Activated T-cell treated with anti-CD3 and anti-CD28 coated beads, Interleukin-2, amount 50 U/mL, for 48 hours (primary cell): ENCODE measurements at places on chromosomes 1 and 21.

DNA sequence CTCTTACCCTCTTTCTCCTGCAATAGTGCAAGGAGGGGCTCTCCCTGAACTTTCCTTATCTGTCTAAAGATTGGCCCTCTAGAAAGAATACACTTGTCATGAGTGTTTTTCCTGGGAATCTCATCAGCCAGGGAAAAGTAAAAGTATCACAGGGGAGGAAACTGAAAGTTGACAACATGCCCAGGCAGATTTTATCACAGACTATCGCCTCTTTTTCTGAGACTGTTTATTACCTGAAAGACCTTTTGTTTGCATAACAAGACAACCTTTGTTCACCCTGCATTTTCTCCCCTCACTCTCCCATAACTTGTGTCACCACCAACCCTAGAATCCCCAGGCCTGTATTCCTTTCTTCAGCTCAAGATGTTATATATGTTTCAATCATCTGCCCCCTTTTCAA is 794.7 kb upstream of the ADAMTS5 start:
- no peak for DNase-seq

DNA sequence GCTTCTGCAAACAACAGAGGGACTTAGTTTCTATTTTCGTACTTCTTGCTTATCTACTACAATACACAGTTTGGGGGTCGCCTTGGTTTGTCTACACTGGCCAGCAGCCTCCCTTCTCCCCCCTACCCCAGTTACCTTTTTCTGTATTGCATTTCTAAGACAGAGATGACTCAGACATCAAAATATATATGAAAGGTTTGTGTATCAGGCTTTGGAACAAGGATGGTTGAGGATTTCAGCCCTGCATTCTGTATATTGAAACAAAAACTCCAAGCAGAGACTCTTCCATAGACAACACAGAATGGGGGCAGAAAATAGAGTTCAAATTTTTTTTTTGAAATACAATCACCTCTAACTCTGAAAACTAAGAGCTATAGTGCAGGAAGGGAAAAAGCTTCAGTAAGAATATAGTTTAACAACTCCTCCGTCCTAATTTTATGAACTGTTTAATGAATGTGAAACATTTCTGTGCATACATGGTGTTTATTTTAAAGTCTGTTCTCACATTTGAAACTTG is 1.9 kb downstream of the SAMD13 start:
- DNase-seq: no peak

DNA sequence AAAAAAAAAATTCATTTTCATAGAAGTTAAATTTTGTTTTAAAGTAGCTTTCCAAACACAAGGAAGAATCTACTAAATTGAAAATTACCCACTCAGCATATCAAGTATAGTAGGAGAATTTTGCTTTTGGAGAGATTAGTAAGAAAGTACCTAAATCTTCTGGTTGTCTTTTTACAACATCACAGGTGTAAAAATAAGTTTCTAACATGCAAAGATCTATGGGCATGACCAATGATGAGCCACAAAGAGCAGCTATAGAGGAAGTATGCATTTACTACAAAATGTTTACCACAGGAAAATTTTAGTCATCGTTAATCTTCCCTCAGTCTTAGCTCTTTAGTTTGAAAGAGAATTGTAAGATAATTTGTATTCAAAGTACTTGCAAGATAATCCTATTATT is 28.1 kb downstream of the ANGPTL3 start:
- DNase-seq: no peak

- no peak for DNase-seq
These were observed 5.2 kb downstream of the ECE1 start for GRCh38 chr1:21285055-21285372.

DNA sequence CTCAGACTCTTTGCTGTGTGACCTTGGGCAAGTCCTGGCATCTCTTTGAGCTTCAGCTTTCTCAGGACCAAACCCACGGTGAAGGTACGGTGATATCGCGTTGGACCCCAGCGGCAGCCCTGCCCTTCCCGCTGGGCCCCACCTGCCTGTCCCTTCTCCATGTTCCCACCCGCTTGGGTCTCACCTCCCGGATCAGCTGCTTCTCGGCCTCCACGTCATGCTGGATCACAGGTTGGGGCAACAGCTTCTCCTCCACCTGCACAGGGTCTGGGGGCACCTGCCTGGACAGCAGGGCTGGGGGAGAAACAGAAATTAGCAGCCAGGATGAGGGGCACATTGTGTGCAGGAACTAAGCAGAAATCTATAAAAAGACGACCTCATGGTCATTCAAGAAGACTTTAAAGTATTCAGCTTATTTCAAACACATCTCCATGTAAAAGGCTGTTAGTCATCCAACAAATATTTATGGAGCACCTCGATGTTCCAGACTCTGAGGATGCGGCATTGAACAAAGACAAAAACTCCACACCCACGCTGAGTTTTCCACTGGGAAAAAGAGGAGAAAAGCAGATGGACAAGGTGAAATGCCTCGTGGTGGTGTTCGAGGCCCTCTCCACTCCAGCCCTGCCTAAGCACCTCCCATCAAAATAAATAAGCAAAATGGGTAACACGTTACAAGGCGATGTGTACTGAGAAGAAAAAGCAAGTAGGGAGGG is 19.5 kb downstream of the KIF17 start:
- no peak for DNase-seq

DNA sequence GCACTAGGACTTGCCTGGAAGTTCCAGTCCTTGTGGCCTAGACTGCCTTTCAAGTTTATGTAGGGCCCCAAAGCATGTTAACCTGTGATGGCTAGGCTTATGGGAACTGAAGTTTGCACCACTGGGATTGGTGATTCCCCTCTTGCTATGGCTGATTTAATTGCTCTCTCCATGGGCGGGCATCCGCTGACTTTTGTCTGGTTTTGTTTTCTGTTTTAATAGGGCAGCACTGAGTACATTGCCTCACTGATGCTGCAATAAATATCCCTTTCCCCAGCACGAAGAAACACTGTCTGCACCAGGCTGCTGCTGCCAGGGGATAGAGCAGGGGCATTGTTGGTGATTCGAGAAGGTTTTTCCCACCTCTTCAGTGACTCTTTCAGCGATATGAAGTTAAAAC is 73.3 kb upstream of the PDE4B start:
- DNase-seq: no peak

GRCh38 chr1:53361541-53361961 is 33.7 kb upstream of the LRP8 start:
- peak; percentile 3 for DNase-seq

- DNase-seq: no peak
These were observed 3.2 kb downstream of the DENND1B start for GRCh38 chr1:197771904-197772556.

DNA sequence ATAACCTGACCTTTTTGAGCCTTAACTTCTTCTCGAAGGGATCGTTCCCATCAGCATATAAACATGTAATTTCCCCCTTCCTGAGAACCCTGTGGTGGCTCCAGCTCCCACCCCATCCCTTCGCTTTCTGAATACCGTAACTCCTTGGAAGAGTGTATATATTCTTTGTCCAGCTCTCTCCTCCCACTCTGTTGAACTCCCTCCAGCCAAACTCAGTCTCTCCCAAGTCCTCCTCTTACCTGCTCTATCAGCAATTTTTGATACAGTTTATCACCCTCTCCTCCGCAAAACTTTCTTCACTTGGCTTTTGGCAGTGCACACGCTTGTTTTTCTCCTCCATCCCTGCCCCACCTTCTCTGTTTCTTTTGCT is 109.9 kb upstream of the SLC25A33 start:
- DNase-seq: no peak

GRCh38 chr1:228809621-228810394 is 74.5 kb downstream of the RHOU start:
- no peak for DNase-seq

- DNase-seq: no peak
These were observed 44.2 kb downstream of the LUZP1 start for GRCh38 chr1:23124259-23125026.

DNA sequence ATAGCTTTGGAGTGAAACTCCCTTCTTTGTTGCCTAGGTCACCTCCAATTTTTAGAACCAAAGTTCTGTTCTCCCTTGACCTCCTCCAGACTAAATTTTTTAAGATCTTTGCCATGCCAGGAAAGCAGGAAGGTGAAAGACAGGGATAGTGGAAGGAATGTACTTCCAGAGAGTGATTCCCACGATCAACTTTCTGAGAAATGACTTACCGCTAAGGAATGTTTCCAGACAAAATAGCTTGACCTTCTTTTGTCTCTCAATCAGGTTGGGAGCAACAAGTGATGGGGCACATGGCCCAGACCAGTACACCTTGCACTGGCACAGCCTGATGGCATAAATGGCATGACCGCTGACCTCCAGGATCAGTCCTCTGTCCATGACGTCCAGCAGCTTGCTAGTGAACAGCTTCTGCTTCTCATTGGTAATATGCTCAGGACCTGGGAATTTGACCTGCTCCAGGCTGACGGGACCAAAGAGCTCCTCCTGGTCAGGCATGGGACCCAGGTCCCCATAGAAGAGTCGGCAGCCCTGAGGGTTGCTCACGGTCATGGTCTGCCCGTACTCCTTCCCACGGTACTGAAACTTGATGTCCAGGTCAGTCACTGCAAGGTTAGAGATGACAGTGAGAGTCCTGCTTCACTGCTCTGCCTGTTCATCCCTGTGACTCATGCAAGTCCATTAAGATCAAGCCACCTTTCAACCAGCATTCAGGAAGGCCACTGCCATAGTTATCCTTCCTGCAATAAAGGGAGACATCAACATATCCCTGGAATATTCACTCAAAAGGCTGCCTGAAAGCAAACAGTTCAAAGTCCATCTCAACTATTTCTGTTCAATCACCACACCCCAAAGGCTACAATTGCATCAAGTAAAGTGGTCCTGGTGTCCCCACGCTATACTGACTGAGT is 6.2 kb upstream of the C1orf74 start:
- DNase-seq: no peak
